Left kidney (tissue), 8 donors: ENCODE measurements at places on chromosomes 12 and 14.

- DNase-seq = no peak
Observed at GRCh38 chr14:70873627-70874026, 33.6 kb upstream of the PCNX1 start.

DNA sequence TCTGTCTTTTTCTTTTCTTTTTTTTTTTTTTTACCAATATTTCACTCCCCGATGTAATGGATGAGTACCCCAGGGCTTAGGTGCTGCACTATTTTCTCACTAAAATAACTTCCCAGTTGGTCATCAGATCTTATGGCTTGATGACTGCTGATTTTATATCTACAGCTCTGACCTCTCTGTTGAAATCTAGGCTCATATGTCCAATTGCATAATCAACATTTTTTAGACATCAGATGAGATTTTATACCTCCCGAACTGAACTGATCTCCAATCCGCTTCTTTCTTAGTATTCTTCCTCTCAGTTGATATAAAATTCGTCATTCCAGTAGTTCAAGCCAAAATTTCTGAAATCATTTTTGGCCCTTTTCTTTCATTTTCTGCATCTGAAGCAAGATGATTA is 1236.5 kb downstream of the SLC16A7 start:
- no peak for DNase-seq

DNA sequence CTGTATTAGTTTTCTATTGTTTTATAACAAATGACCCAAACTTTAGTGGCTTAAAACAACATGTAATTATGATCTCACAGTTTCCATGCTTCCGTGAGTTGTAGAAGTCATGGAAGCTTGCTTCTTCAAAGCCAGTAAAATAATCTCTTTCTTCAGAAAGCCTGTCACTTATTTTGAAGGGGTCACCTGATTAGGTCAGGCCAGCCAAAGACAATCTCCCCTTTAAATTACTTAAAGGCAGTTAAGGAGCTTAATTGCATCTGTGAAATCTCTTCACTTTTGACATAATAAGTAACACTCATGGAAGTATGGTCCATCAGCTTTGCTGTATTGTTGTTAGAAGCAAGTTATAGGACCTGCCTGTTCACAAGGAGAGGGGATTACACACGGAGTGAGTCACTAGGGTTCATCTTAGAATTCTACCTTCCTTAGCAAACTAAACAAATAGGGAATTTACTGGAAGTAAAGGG is 89.8 kb downstream of the FAR2 start:
- no peak for DNase-seq

DNA sequence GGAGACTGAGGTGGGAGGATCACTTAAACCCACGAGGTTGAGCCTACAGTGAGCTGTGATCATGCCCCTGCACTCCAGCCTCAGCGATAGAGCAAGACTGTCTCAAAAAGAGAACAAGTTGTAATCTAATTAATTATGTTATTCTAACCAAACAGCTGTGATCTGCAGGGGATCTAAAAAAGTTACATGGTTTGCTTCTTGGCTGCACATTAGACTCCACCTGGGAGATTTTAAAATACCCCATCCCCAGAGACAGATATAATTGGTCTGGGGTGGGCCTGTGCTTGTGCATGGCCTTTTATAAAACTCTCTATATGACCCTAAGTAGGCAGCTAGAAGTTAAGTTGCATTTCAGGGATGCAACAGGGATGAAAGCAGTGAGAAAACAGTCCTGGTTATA is 76.7 kb downstream of the SCAF11 start:
- DNase-seq = no peak

- DNase-seq = no peak
Observed at GRCh38 chr12:58648176-58648575, 272.1 kb downstream of the LRIG3 start.

- DNase-seq = no peak
Observed at GRCh38 chr12:115438314-115438713, 754.3 kb upstream of the TBX3 start.

DNA sequence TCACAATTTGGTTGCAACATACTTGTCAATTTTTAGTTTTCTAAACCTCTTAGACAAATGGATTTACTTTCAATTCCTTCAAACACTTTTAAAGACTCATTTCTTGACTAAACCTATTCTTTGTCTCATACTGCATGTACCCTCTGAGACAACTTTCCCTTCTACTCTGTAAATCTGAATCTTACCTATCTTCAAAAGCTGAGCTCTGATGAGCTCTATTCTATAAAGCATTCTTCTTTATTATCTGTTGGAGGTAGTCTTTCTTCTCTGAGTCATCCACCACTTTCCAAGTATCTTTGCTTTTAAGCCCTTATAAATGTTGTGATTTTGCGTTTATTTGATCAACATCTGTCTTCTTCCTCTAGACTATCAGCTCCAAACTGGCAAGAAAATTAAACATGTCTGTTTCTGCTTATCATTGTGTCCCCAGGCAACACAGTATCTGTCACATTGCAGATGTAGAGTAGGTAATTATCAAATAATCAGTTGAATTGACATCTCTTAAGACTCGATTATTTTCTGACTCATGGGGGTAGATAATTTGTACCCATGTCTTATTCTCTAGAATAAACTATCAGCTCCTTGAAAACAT is 265.6 kb upstream of the FAR2 start:
- no peak for DNase-seq

DNA sequence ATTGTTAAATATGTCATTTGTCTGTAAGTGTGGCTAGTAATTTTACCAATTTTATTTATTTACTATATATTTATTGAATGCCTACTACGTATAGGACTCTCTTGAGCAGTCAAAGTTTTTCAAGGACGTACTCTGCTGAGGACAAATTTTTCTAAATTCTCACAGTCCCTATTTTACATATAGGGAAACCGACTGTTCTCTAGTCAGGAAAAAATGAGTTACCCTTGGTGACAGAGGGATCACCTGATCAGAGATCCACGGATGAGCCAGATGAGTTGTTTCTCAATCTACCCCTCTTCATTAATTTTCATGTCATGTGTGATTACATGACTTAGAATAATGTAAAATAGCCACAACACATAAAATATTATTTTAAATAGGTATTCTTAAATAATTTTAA is 96.2 kb upstream of the SLC38A2 start:
- DNase-seq = no peak

- no peak for DNase-seq
Observed at GRCh38 chr12:75315518-75315917, 14.6 kb downstream of the CAPS2 start.

DNA sequence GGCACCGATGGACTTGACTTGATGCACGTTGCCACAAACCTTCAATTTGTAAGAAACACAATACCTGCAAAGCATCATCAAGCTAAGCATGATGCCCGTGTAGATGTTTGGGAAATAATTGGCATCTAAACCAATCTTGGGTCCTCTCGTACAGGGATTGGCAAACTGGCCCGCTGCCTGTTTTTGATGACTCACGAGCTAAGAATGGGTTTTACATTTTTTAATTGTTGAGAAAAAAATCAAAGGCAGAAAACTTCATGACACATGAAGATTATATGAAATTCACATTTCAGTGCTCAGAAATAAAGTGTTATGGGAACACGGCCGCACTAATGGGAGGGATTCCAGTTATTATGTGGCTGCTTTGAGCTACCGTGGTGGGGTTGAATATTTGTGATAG is 10.9 kb downstream of the MTA1 start:
- no peak for DNase-seq

DNA sequence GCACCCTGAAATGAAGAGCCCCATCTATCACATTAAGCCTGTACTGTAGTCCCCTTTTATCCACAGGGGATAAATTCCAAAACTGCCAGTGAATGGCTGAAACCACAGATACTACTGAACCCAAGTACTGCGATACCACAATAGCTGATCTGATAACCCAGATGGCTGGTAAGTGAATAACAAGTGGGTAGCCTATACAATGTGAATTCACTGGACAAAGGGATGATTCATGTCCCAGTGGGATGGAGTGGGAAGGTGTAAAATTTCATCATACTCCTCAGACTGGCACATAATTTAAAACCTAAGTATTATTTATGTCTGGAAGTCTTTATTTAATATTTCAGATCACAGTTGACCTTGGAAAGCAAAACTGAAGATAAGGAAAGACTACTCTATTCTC is 201.3 kb downstream of the GPHN start:
- DNase-seq = no peak

DNA sequence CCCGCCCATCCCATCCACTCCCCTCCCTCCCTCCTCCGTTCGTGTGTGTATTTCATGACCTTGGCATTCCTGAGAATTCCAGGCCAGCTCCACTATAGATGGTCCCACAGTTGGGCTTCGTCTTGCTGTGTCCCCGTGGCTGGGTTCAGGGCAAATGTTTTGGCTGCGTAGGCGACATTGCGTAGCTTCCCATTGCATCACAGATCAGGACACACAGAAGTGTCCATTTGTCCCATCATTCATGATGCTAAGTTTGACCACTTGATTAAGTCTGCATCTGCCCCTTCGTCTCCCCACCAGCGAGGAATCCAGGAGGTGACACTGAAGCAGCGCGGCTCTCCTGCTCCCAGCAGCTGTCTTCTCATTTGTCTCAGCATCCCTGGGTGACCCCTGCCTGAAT is 38.6 kb upstream of the MMP17 start:
- no peak for DNase-seq

DNA sequence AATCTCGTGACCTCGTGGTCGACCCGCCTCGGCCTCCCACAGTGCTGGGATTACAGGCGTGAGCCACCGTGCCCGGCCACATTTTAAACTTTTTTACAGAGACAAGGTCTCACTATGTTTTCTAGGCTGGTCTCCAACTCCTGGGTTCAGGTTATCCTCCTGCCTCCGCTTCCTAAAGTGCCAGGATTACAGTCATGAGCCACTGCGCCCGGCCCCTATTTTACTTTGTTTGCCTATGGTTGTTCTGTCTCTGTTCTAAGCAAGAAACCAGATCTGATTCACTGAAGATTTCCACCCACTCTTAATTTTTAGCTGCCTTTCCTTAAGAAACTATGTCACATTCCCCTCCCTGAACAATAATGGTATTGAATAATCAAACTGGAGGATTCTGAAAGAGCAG is 38.9 kb upstream of the PSEN1 start:
- no peak for DNase-seq

- no peak for DNase-seq
Observed at GRCh38 chr14:71834284-71835204, 97.7 kb upstream of the RGS6 start.

DNA sequence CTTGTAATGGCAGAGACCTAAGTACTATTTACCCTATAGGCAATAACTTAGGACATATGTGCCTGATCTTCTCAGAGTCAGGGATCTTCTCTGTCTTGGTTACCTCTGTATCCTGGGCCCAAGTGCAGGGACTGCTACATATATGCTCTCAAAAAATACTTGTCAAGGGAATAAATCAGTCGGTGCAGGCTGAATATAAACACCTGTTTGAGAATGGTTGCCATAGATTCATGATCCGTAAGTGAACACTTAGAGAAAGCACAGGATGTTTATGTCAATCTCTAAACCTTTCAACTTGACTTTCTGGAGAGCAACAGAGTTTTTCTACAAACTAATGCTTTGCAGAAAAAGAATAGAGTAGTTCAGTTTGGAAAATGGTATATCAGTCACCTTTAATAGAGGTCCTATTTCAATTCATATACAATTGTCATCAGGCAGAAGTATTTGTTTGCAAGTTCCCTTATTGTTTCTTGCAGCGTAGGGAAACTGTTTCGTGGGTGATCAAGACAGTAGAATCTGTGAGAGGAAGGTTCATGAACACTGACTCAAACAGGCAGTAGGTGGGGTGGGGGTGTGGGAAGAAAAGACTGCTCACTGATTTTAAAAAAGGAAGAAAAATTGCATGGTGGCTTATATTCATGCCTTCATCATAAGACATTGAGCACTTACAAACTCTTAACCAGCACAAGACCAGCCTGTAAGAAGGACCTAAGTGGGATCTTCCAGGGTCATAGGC is 6.0 kb upstream of the UBE2N start:
- DNase-seq = no peak

DNA sequence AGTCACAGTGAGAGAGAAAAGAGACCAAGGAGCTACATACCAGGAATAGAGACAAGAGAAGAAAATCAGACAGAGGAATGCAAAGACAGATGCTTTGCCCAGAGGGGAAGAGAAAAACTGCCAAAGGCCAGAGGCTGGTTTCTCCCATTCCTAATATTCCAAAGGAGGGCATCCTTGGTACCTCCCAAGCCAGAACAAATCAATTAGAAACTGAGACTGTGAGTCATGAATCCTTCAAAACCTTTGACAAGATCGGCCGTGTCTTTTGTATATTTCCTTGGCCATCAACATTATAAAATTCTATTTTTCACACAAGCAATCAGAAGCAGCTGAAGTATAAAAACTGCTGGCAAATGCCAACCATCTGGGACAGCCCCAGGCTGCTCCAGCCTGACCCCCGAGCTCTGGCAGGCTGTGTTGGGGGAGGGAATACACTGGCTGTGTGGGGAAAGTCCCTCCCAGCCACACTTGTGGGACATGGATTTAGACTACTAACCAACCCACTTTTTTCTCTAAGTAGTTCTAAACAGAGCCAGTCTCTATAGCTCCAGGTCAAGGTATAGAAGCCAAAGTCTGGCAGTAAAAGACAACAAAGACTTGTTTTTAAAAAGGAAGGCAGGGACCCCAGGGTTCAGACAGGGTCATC is 13.7 kb downstream of the POMT2 start:
- DNase-seq = no peak

DNA sequence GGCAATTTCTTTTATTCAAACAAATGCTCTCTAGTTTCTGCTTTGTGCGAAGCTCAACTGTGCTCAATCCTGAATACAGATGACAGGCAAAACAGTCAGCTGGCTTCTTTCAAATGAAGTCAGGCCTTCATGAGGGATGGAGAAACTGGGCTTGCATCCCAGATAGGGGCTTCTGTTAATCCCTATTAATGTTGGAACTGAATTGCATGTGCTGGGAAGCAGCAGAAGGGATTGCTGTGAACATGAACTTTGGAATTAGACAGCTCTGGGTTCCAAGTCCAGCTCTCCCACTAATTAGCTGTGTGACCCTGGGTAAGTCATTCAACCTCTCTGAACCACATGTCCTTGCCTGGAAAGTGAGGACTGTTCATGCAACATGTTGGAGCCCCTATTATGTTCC is 21.1 kb upstream of the CORO1C start:
- peak; percentile 73 for DNase-seq

DNA sequence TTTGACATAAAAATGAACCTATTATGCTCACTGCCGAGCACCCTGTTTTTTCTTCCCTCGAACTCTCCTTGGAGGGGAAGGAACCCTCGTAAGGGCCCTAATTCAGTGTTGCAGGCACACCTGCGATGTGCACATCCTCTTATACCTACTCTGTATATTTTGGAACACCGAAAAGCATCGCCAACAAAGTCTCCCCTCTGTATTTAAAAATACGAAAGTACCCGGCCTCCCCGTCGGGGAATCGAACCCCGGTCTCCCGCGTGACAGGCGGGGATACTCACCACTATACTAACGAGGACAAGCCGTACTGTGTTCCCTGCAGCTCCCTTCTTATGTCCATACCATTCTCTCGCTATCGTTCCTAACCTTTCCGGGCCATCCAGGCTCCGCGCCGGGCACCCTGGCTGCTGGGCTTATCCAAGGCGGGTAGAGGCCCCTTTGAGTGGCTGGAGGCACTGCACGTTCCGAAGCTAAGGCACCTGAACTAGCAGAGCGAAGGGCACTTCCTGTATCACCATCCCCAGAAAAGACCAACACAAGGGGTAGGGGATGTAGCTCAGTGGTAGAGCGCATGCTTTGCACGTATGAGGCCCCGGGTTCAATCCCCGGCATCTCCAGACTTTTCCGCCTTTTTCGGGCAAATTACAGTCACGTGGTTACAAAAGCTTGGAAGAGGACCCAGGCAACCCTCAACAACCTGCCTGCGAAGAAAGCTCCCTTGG is 25.1 kb upstream of the UBC start:
- DNase-seq = peak; percentile 91

GRCh38 chr14:28305938-28306337 is 460.6 kb upstream of the FOXG1 start:
- DNase-seq = no peak
